CD8-positive, alpha-beta T cell (primary cell): ENCODE measurements at places on chromosomes 11 and 22.

DNA sequence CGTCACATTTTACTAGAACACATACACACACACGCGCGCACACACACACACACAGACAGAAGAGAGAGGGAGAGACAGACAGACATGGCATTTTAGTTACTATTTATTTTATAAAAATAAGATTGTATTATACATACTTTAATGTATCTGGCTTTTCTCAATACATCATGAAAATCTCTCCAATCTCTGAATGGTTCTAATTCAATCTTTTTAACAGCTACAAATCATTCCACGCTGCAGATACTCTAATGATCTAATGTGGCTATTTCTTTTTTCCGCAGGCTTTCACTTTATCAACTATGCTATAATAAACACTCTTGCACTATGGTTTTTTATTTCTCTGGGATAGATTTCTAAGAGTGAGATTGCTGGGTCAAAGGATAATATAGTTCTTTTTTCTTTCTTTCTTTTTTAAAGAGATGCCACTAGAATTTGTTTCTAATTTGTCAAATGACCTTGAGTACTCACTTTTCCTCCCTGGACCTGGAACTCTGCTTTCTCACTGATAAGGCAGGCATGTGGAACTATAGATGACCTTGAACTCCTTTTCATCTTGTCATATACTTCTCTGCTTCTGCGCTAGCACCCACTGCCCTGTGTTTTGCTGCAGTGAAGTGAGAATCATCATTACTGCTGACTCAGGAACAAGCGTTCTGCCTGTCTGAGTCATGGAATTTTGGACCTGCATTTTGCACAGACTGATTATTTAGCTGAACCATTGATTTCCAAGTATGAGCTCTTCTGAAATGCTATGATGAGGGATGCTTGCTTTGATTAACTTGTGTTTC, 4.9 kb upstream of the SLC6A5 start:
- DNase-seq, result no peak

DNA sequence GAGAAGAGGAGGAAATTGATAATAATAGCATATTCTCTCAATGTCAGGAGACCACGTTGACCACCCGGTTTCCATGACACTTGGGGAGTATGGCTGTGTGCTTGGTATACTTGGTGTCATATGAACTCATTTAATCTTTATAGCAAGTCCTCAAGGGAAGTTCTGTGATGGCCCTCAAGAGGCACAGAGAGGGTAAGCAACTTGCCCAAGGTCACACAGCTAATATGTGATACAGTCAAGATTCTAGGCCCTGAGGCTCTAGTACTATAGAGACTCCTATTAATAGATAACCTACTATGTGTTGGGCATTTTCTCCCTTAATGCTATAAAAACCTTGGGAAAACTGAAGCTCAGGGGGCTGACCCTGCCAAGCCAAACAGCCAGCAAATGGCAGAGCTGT, 10.6 kb upstream of the CACNG2 start:
- no peak for DNase-seq

DNA sequence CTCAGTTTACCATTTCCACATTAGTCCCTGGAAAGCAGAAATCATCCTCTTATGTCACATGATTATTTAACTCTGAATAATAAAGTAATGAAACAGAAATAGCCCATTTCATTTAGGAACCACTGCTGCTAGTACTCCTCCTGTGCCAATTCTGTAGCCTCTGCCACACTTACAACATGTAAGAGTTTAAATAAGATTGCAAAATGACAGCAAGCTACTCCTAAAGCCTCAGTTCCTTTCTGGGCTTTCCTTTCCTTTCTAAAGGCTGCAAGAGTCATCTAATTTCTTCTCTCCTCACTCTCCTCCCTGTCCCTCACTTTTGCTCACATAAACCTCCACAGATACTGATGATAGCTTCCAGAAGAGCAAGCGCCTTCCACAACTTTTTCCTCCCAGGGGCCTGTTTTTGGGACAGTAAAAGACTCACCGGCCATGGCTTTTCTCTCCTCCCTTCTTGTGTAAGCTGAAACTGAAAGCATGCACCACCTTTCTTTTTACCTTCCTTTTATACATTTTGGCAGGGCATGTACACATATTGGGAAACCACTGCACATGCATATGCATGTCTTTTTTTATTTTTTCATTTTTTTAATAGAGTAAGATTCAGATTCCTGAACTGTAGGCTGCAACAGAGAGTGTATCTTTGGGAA, 38.5 kb downstream of the CARD18 start:
- DNase-seq, result no peak

DNA sequence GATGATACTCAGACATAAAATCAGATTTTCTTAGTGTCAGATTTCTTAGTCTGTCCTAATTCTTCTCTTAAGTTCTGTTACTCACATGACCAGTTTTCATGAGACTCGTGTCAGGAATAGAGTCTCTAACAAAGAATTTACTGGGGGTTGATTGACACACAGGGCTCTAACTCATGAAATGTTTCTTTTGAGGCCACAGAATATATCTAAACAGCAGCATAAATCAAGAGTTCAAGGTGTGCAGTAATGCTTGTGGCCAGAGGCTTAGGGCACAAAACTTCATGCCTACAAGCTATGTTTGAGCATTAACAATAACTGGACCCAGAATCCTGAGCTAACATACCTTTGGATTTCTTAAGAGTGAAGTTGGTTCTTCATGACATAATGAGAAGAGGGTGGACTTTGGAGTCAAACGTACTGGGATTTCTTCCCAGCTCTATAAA, 237.2 kb downstream of the DDX10 start:
- no peak for DNase-seq

DNA sequence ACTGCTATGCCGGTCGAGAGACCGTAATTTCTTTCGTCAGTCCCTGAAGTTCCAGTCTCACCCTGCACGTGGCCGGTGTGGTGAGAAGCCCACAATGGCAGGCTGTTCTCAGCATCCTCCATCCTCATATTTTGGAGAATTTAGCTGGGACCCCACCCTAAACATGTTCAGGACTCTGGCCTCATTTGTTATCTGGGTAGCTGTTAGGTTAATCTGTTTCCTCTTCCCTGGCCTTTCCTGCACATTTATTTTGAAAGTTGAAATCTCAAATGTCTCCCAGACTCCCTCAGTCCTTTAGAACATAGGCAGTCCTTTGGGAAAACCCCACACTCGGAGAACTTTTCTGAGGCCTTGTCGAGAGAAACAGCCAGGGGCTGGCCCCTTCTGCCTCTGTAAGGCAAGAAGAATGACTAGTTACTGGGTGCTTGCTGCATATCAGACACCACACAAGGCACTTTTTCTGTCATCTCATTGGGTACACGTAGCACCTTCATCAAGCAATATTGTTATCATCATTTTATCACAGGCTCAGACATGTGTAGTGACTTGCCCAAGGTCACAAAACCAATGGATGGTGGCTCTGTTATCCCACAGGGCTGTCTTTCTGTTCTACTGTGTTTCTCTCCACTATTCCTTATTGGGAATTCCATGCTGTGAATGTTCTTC, 109.3 kb upstream of the CRYBB3 start:
- DNase-seq, result no peak

DNA sequence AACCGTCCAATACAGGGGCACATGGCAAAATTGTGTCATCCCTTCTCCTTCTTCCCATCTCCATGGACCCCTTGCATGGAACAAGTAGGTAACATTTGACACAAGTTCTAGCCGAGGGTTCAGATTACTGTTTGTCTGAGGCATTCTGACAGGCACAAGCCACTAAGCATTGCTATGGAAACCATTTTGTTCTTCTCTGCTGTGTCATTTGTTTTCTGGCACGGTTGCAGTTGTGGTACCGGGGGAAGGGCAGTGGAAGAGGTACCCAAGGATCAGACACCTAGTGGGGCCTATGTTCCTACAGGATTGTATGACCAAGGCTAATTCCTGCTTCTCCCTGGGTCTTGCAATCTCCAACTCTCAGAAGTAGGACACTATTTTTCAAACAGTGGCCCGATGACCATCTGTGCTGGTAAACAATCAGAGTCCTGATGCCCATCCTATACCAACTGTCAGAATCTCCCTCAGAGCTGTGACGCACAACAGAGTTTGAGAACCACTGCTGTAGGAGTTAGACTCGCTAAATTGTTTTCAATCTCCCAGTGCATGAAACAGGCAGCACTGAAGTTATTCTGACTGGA, 69.3 kb downstream of the KCNC1 start:
- no peak for DNase-seq

GRCh38 chr11:115182282-115182955, 321.8 kb downstream of the CADM1 start:
- DNase-seq, result no peak

DNA sequence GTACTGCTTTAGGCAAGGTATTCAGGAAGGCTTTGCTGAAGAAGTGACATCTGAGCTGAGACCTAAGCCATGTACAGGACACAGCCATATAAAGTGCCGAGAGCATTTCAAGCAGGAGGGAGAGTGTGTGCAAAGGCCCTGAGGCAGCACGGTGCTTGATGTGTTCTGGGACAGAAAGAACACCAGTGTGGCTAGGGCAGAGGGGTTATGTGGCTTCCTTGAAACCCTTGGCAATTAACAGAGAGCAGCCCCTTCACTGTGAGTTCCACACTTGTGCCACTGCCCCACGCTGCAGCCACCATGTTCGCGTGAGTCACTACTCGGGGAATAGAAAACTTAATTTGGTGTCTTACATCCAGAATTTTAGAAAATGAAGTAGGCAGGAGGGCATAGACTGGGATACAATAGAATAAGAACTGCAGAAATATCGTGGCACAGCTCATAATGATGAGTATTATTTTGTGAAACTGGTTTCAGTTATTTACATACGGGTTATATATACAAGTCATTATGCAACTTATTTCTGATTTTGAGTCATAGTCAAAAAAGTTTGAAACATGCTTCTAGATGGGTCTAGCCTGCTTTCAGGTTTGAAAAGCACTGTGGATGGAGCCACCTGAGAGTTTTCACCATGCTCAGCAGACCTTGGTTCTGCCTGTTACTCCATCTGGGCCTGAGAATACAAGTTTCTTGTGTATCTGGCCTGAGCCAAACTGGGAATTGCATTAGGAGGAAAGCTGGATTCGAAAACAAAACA, 11.8 kb downstream of the IL10RA start:
- DNase-seq, result no peak

DNA sequence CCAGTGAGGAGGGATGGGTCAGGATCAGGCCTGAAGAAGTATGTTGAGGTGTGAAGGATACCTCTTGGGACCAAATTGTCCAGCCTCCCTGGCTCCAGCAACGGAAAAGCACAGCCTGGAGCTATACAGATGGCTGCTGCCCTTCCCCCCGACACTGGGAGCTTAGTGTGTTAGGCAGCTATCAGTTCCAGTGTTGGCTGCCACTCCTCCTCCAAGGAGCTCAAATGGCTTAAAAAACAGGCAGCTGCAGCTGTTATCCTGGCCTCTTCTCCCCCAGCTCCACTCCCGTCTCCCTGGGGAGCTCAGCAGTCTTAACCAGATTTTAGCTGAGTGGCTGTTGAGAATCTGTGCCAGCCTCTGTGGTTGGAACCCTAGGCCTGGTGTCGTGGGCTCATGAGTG, 225.0 kb downstream of the JRKL start:
- no peak for DNase-seq

- DNase-seq, result no peak
Observed at GRCh38 chr11:132106096-132106982, 735.9 kb downstream of the NTM start.
